Activated T-cell treated with anti-CD3 and anti-CD28 coated beads for 1 hour (primary cell): ENCODE measurements at places on chromosomes 5 and 9.

DNA sequence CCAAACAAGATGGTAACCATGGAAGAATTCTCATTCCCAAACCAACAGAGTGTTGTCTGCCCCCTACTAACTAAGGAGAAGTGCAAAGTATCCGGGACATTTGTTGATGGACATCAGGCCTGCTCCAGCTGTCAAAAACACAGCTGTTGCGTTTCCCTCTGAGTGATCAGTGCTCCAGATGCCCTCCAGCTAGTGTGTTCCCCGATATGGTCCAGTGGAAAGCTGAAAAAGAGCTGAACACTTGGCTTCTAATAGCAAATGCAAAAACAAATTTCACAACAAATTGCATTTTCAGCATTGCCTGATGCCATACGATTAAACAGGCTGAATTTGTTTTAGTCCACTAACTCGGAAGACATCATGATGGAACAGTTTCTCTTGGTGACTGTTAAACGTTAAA is 1398.7 kb downstream of the PTPRD start:
- no peak for DNase-seq

DNA sequence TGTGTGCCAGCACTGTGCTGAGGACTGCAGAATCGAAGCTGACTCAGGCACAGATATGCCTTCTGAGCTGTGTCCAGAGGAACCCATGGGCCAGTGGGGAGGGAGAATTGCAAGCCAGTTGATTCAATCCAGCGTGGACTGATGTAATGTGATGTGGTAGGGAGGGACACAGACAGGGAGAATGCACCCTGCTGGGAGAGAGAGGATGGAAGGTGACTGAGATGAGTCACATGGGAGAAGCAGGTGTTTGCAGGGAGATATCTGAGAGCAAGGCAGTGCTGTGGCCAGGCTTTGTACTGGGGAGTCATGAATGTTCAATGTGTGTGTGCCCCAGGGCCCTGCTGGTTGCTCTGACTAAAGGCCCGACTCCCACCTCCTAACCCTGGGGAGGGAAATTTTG is 75.7 kb downstream of the IRX1 start:
- DNase-seq, result no peak

- no peak for DNase-seq
Measured at GRCh38 chr5:154103233-154103632, 64.5 kb downstream of the MFAP3 start.

DNA sequence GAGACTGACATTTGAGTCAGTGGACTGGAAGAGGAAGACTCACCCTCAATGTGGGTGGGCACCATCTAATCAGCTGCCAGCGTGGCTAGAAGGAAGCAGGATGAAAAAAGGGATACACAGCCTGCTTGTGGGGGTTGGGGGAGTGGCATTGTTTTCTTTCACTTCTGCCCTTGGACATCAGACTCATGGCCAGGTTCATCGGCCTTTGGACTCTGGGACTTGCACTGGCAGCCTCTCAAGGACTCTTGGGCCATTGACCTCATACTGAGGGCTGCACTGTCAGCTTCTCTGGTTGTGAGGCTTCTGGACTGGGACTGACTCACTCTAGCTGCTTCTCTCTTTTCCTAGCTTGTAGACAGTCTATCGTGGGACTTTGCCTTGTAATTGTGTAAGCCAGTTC is 374.9 kb downstream of the TLE1 start:
- no peak for DNase-seq
